ENCODE measurements at places on chromosomes 5 and 9. TPM values are rescaled to one million over a fixed set of nuclear protein-coding genes. Genes with fewer than 3 reads are reported as not detected.

DNA sequence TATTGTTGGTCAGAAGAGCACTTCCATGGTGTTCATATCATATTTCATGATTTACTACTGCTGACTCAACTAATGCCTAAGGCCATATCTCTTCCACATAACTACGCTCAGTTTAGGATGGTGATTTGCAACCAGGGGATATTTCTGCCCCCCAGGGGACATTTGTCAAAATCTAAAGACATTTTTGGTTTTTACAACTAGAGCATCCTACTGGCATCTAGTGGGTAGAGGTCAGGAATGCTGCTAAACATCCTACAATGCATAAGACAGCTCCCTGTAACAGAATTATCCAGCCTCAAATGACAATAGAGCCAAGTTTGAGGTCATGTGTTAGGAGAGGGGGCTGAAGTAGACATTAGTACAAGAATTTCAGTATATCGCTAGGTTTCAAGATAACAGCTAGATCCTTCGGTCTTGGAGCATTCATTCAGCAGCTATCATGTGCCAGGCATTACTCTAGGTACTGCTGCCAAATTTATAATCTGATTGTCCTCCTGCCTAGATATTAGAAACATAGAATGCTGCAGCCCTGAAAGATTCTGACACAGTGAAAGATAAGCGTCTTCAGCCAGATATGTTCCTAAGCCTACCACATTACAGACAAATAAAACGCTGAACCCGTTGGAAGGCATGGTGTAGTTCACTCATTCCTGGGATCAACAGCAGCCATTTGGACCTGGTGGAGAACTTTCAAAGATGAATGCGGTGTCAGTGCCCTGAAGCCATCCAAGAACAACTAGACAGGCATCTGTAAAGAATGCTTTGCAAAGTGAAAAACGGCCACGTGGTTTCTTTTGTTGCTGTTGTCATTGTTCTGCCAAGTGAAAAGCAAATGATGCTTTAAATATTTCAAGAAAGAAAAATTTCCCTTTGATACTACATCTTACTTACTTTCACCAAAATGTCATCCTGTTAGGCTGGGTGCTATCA lies 55.5 kb upstream of the FST start:
- DNase-seq = peak; percentile 86

The EHMT1 gene
- 18.8 TPM for total RNA-seq

DNA sequence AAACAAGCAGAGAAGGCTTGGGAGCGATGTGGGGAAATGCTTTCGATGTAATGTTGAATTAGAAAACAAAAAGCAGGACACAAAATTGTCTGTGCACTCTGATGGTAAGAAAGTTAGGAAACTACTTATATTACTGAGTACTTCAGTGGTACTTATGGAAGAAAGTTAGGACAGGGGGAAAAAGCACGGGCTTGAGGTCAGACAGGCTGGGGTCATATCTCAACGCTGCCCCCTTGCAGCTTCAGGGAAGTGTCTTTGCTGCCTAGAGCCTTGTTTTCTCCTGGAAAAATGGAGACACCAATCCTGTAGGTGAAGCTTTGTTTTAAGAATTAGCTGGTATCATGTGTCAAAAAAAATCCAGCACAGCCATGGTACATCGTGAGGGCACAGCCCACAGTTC lies 23.0 kb downstream of the NEURL1B start:
- no peak for DNase-seq

DNA sequence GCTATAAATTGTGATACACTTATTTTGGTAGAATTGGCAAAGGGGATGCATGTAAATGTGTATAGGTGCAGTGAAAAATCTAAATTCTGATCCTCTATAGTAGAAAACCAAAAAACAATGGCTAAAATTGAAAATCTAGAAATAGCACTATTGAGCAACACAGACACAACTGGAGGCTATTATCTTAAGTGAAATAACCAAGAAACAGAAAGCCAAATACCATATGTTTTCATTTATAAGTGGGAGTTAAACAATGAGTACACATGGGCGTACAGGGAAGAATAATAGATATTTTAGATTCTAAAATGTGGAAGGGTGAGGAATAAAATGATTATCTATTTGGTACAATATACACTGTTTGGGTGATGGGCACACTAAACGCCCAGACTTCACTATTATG lies 183.2 kb upstream of the TUSC1 start:
- DNase-seq = no peak

The FLT4 gene
- not detected for total RNA-seq

- peak; percentile 14 for DNase-seq
These were observed 49.1 kb downstream of the HOMER1 start for GRCh38 chr5:79464695-79465332.

GRCh38 chr5:163914910-163915309 lies 409.5 kb downstream of the MAT2B start:
- peak; percentile 71 for DNase-seq

DNA sequence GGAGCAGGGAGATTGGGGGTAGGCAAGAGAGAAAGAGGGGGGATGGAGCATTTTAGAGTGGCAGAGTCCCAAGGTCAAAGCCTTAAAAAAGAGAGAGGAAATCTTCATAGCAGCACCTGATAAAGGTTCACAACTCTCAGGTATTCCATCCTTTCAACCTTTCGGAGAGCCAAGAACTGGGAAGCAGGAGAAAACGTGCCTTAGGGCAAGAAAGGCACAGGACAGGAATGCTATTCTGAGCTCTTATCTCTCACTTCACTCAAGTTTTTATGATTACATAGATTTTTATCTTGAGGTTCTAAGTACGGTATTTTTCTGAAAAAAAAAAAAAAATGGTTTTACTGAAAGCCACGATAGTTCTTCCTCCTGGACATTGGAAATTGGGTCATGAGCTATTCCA lies 34.5 kb upstream of the SMAD5 start:
- no peak for DNase-seq

The PROB1 gene
- 0.10 TPM for total RNA-seq

- DNase-seq = no peak
These were observed 14.2 kb downstream of the TCERG1 start for GRCh38 chr5:146461319-146461718.

- DNase-seq = no peak
These were observed 1.8 kb upstream of the MACROH2A1 start for GRCh38 chr5:135400866-135401265.

GRCh38 chr9:74804018-74804385 lies 83.7 kb downstream of the TRPM6 start:
- DNase-seq = no peak

- DNase-seq = no peak
These were observed 7.2 kb downstream of the TLE1 start for GRCh38 chr9:81682177-81682576.

The PURA gene
- 10.0 TPM for total RNA-seq

The HACD4 gene
- total RNA-seq = 0.24 TPM

- peak; percentile 86 for DNase-seq
These were observed 117.5 kb upstream of the MTAP start for GRCh38 chr9:21684831-21685362.

- no peak for DNase-seq
These were observed 28.3 kb downstream of the PAEP start for GRCh38 chr9:135589596-135590485.

GRCh38 chr9:130543859-130544258 lies 35.5 kb upstream of the FUBP3 start:
- DNase-seq = no peak

DNA sequence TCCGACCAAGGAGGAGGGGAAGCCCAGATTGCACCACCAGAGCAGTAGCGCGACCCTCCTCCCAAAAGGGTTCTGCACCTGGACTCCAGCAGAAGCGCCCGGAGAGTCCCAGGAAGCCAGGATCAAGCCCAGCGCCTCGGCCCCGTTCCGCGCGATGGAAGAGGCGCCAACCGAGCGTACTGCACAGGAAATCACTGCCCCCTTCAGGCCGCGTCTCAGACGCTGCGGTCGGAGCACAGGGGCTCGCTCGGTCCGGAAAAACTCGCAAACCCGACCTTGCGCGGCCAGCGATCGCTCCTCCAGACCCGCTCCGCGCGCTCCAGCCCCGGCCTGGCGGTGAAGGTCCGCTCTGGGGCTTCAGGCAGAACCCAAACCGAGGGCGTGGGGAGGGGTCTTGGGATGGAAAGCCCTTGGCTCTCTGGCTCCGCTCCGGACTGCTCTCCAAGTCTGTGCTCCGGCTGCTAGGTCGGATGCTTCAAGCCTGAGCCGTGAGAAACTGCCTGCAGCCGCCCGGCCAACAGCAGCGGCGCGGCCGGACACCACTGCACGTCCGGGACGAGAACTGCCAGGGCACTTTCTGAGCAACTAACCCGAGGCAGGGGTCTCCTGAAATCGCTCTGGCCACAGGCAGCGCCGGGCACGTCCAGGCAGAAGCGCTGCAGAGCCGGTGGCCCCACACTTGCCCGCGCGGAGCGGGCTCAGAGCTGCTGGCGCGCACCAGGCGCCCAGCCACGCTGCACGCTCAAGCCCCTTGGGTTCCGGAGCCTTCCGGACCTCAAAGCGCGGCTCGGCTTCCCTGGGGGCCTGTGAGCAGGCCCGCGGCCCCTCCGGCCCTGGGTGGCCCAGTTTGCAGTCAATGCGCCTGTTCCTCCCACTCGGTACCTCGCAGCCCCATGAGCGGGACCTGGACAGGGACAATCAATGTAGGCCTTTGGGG lies 1.3 kb downstream of the GABBR2 start:
- peak; percentile 30 for DNase-seq

The BSPRY gene
- not detected for total RNA-seq

The HARS2 gene
- 22.6 TPM for total RNA-seq

DNA sequence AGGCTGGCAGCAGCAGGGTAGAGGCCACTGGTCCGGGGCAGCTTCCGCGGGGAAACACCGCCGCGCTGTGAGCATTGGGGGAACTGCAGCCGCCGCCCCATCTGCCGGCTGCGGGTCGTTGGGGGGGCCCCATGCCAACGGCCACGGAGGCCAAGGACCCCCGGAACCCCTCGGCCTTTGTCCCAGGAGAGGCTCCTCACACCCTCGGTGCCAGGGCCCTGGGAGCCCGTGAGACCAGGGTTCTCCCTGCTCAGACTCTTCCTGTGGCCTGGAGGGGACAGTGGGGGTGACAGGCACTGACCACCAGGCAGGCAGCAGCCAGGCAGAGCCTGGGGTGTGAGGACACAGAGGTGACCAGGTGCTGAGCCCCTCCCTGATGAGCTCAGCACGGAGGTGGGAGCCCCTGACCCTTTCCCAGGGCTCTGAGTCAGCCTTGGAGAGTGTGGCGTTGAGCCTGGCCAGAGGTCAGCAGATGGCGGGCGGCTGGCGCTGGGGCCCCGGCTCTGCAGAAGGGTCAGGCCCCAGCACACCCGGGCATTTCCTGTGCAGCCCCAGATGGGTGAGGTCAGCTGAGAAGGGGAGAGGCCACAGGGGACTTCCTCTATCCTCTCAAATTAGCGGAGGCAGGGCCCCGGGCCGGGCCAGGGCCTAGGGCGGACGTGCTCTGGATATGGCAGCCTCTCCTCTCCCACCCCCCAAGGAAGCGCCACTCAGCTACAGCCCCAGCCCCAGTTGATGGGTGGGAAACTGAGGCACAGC lies 17.9 kb upstream of the EGFL7 start:
- DNase-seq = peak; percentile 37

The TMEM203 gene
- 39.1 TPM for total RNA-seq

The WNT8A gene
- not detected for total RNA-seq

The LCN1 gene
- total RNA-seq = not detected

- DNase-seq = no peak
These were observed 597.9 kb upstream of the SGCD start for GRCh38 chr5:155728857-155729683.

DNA sequence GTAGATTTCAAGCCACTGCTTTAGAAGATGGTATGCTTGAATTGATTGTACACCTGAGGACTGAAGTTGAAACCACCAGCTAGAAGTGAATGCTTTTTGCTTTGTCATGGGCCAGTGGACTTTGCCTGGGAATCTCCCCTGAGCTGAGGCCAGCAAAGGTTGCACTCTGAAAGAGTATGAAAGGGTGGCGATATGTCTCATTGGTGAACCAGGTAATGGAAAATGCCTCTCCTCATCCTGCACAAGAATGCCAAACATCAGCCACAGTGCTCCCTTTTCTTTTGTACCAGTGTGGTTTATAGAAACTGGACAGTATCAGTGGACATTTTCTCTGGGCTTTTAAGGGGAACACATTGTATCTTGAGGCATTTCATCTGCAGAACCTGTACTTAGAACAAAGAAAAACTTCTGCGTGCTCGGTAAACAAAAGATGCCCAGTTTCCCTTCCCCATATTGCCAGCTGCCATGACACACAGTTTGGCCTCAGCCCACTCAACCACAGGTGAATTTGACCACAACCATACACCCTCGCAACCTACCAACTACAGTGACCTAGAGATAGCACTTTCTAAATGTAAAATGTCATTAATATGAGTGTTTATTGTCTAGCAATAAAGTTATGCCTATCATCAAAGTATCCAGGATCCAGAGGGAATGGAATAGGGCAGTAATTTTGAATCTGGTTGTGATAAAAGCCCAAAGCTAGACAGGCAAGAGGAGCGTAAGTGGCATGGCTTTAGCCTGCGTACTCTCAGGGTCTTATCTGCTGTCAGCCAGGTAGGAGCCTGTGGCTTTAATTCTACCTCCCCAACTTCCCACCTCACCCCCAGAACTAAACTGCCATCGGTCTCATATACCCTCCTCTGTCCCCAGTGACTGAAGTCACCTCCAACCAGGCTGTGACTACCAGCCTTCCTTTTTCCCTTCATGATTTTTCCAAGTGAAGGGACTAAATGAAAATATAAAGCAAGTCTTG lies 79.5 kb upstream of the LHFPL2 start:
- DNase-seq = no peak

DNA sequence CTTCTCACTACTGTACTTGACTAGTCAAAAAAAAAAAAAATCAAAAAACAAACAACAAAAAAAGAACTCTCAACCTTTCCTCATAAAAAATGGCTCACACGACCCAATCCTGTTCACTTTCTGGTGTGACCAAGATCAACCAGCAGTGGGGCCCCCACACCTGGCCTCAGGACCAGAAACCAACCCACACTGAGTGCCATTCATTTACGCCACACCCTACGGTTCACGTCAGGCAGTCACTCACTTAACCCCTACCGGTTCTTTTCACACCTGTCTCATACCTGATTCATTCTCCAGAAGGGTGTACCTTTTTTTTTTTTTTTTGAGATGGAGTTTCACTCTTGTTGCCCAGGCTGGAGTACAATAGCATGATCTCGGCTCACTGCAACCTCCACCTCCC lies 5.7 kb downstream of the SUSD1 start:
- DNase-seq = no peak

GRCh38 chr5:79544131-79544530 lies 30.2 kb upstream of the HOMER1 start:
- DNase-seq = no peak

The MAST4 gene
- 2.8 TPM for total RNA-seq

- DNase-seq = peak; percentile 73
These were observed 343 bp downstream of the KIAA0825 start for GRCh38 chr5:94618029-94618492.

- DNase-seq = no peak
These were observed 389.6 kb downstream of the KDM4C start for GRCh38 chr9:7147121-7148090.

GRCh38 chr5:107875833-107876232 lies 205.1 kb upstream of the EFNA5 start:
- peak; percentile 70 for DNase-seq
